ENCODE measurements at places on chromosomes 4 and X.

GRCh38 chr4:77293426-77293825, 136.4 kb downstream of the CCNG2 start:
- no peak for DNase-seq

- DNase-seq: no peak
These were observed 339.4 kb upstream of the ZCCHC13 start for GRCh38 chrX:73964579-73964978.

DNA sequence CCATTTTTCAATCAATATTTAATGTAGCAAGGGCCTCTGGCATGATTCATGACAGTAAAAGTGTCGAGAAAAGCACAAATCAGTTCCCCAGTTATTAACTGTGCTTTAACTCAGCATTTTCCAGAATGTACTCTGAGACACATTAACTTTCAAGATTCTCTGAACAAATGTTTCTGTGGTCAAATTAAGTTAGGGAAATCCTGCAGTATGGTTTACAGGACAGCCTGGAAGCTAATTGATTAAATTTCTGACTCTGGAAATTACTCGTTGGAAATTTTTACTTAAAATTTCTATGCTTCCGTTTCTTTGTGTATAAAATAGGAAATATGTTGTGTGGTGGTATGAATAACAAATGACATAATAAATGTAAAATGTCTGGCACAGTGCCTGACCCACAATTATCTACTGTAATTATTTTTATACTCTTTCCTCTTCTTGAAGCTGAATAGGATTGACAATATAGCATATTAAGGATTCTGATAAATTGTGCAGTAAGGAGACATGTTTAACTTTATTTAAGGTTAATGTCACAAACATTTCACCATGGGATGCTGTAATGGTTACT, 33.7 kb downstream of the STK32B start:
- DNase-seq: no peak

- DNase-seq: no peak
These were observed 40.5 kb downstream of the USP38 start for GRCh38 chr4:143225167-143225566.

- no peak for DNase-seq
These were observed 3.8 kb upstream of the DCAF4L1 start for GRCh38 chr4:41977709-41978108.

DNA sequence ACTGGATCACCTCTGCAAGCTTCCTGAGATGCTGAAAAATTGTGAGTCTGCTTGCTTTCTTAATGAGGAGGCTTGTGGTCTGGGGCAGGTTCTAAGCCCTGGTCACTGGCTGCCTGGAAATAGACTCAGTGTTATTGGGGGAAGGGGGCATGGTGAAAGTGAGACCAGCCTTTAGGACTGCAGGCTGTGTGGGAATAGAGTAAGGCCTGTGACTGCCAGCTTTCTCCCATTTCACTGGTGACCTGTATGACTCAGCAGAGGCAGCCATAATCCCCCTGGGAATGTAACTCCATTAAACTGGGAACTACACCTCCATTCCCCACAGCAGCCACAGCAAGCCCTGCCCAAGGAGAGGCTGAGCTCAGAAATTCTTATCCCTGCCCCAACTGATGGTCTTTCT, 55.9 kb upstream of the IL15 start:
- DNase-seq: no peak

- no peak for DNase-seq
These were observed 315.3 kb downstream of the DHRSX start for GRCh38 chrX:2185341-2186082.

- DNase-seq: no peak
These were observed 137.1 kb downstream of the NDST3 start for GRCh38 chr4:118171381-118171780.
